ENCODE measurements at places on chromosomes 4 and X.

DNA sequence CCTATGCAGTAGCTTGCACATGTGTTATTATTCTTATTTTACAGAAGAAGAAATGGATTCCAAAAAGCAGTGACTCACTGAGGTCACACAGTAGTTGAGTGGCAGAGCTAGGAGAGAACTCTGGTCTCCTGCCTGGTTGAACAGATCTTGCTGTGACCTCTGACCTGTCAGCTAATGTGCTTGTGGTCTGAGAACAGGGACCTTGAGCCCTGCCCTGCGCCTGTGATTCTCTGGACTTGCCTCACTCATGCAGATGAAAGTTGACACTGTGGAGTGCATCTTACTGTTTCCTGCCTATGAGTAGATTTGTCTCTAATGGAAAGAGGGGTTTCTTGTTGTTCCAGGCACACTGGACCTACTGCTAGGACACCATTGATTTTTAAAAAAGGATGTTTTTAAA is 32.3 kb downstream of the ETNPPL start:
- no peak for DNase-seq

GRCh38 chr4:41143311-41144039 is 70.9 kb downstream of the APBB2 start:
- no peak for DNase-seq

DNA sequence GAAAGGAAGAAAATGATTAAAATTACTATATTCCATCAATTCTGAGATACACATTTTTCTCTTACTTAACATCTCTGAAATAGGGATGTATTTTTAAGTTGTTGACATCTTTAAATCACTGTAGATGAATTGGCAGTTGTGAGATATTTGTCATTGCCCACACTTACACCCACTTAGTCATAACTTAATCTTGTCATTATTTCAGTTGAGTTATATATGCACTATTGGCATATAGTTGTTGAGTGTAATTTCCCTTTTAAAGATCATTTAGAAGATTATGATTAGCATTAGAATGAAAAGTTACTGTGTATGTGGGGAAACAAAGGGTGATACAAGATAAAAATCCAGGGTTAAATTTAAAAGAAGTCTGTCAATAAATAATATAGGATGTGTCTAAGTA is 2.2 kb downstream of the AIMP1 start:
- no peak for DNase-seq

- no peak for DNase-seq
These were observed 54.4 kb downstream of the IRF2 start for GRCh38 chr4:184419976-184420375.

DNA sequence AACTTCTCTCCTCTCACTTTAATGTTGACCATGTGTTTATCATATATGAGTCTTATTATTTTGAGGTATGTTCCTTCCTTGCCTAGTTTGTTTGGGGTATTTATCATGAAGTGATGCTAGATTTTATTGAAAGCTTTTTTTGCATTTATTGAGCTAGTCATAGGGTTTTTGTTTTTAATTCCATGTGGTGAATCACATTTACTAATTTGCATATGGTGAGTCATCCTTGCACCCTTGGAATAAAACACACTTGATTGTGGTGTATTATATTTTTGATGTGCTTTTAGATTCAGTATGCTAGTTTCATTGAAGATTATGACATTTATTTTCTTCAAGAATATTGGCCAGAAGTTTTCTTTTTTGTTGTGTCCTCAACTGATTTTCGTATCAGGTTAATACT is 464.6 kb downstream of the PCDH18 start:
- no peak for DNase-seq

DNA sequence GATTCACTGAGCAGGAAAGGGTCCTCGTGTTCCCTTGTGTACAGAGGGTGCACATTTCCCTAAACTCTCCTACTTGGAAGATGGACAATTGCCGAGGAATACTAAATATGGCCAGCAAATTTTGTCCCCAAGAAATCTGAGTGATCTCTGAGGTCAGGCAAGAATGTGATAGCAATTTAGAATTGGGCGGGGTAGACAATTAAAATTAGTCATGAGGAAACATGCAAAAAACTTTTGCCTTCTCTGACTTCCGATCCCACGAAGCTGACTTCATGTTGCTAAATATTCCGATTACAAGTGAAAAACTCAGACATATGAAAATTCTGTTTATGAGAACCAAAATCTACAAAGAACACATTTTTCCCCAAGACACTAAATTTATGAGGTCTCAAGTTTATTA is 453.9 kb upstream of the ZFP42 start:
- DNase-seq: no peak
